Vagina (tissue), 2 donors: ENCODE measurements at places on chromosomes 2 and 18.

GRCh38 chr2:99727199-99727598 is 237.4 kb upstream of the REV1 start:
- DNase-seq: no peak

GRCh38 chr2:45018023-45018422 is 8.8 kb upstream of the SIX2 start:
- no peak for DNase-seq

DNA sequence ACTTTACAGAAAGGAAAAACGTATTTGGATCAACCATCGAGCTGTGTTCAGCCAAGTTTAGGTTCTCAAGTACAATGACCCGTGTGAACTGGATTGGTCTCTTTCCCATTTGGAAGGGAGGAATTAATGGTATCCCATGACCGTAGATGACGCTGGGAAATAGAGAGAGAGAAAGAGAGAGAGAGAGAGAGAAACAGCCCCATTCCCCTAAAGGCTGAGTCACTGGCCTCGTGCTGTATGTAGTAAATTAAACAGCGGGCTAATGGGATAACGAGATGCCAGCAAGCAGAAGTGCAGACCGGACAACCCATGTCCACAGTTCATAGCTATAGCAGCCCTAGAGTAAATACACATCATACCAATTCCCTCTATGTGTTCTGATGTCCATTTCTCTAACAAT is 99.6 kb downstream of the BCL11A start:
- DNase-seq: no peak

DNA sequence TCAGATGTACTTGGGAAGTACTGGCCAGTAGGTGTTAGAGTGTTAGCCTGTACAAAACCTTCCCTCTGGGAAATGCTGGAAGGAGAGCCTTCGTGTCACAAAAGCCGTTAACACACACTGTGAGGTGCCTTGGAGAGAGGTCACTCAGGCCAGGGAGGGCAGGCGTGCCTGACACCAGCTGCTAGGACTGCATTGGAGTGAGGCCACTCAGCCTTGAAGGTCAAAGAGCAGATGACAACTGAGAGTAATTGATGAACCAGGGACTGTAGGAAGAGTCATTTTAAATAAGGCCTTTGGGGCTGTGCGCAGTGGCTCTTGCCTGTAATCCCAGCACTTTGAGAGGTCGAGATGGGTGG is 45.4 kb downstream of the ASAP2 start:
- no peak for DNase-seq

DNA sequence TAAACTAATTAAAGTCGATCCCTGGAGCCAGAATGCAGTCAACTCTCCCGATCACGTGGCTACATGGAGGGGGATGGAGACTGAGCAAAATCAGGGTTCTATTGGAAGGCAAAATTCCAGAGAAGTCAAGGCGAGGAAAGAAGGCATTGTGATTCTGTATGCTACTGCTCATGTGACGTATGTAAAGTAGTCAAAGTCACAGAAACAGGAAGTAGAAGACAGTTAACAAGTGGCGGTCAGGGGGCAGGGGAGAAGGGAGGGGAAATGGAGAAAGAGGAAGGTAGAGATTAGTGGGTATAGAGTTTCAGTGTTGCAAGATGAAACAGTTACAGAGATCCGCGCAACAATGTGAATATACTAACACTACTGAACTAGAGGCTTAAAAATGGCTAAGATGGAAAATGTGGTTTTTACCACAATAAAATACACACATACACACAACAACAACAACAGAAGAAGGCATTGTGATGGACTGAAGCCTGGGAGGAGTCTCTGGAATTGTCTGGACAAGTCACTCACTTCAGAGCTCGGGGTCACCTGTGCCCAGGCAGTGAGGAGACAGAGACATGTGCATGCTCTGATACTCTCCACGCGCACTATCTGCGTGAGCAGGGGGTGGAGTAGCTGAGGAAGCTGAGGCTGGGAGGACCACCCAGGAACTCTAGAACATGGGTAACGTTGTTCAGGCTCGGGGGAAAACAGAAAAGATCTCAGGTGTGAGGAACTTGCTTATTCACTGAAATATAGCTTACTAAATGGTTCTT is 89.9 kb upstream of the CDCA7 start:
- no peak for DNase-seq

DNA sequence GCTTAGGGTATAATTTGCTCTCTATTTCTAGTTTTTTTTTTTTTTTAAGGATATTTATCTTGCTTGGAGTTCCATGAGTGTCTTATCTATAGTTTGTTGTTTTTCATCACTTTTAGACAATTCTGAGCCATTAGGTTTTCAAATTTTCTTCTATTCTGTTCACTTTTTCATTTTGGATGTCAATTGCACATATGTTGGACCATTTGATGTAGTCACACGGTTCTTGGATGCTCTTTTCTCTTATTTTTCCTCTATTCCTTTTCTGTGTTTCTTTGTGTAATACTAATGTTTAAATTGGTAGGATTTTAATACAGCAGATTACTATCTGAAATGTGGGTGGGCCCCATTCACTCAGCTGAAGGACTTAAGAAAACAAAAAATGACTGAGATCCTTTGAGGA is 292.6 kb downstream of the CALCRL start:
- DNase-seq: no peak

- DNase-seq: no peak
Observed at GRCh38 chr2:28389399-28390240, 3.0 kb upstream of the FOSL2 start.

GRCh38 chr2:185360776-185361175 is 377.8 kb upstream of the FSIP2 start:
- no peak for DNase-seq

DNA sequence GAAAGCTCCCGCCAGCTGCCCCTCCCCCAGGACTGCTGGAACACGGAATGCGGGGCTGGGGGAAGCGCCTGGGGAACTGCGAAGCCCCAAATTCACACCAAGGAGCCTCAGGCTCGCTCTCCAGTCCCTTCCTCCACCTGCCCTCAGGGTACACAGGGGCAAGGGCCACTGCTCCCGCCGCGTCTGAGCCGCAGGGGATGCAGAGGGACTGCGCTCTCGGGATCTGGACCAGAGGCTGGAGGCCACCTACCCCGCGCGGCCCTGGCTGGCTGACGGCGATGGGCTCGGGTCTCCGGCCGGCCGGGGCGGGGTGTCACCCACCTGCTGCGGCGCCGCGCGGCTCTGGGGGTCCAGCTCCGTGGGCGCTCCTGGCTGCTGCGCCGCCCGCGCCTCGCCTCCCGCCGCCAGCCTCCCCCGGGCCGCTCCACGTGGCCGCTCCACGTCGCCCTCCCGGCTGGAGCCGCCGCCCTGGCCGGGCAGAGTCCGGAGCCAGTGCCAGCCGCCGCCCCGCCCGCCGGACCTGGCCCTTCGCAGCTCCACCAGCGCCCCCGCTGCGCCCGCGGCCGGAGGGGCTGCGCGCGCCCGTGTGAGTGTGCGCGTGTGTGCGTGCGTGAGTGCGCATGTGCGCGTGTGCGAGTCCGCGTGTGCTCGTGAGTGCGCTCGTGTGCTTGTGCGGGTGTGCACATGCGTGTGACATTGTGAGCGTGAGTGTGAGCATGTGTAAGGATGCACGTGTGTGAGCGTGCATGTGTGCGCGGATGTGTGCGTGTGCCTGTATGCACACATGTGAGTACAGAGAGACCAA is at the start of gene CGREF1:
TSS of gene CGREF1 (minus strand) at position 604 of the 805 bp plus-strand sequence. CDS start 14,762 bp downstream, outside the sequence.
- DNase-seq: no peak

DNA sequence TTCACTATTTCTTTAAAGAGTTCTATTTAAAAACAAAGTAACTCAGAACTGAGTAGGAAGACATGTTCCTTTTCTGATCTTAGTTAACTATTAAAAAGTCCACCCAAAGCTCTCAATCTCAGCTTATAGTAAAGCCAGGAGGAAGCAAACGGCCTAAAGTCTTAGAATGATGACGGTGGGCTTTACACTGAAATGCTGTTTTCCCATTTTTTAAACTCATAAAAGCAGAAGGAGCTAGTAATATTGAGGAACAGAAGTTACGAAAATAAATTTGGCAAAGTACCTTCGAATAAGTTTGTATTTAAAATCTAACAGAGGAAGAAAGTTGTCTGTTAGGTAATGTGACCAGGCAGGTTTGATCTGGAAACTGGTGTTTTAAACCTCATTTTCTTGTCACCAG is 111.1 kb downstream of the ZNF532 start:
- no peak for DNase-seq

DNA sequence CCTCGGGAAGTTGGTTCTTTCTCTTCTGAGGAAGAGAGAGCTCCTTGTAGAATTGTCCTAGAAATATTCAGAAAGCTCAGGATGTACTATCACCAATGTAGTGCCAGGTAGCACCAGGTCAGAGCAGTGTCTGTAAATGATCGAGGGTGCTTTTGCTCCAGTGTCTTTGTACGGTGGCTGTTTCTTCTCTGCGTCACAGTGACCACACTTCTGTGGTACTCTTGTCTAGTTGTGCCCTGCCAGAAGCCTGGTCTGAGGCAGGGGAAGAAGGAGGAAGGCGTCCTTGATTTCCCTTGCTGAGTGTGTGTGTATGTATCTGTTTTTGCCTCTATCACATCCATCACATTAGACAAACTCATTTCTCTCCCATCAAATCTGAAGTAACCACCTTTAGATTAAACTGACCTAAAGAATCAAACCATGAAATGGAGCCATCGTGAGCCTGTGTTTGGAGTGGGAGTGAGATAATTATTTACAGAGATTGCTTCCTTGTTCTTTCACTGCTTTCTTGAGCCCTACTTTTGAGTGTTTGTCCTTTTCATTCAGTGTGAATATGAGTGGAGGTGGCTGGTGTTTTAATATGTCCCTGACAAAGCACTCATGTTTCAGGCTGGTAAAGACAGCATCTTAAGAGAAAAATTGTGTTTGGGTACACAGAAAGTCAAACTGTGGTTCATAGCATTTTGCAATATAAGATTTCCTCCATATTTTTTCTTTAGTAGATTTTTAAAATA is 97.2 kb downstream of the ACOXL start:
- DNase-seq: no peak

DNA sequence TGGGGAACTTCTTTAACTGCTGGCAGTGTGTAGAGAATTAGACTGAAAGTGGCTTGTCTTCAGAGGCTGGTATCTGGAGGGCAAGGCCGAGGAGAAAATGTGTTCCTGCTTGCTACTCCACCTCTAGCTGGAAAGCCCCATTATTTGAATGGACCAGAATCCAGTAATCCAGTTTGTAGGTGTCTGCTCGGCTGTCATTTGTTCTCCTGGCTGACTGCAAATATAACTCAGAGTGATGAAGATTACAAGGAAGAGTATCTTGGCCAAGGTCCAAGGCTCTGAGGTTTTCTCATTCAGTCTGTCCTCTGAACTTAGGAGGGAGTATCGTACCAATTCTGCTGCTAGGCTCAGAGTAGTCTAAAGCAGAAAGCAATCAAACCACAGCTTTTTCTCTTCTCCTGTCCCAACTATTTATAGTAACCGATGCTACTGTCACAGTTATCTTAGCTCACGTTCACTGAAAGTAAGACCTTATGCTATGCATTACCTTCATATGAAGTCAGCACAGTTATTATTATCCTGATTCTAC is 228.6 kb downstream of the SETBP1 start:
- DNase-seq: no peak

DNA sequence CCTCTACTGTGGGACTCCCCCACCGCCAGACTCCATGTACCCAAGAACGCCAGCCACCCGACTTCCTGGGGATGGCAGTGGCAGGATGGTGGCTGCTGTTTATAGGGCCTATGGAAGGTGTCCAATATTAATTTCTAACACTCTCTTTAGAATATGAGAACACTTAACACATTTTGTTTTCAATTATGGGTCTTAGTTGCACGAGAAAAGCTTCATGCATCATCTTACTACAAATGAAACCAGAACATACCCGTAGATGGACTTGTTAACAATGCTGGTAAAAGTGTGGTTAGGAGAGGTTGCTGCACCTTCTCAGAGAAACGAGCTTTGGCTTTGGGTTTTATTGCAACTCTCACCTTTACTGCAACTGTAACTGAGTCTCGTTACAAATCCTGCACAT is 335.6 kb upstream of the ID2 start:
- DNase-seq: no peak

GRCh38 chr18:42048158-42048557 is 93.1 kb downstream of the PIK3C3 start:
- no peak for DNase-seq

DNA sequence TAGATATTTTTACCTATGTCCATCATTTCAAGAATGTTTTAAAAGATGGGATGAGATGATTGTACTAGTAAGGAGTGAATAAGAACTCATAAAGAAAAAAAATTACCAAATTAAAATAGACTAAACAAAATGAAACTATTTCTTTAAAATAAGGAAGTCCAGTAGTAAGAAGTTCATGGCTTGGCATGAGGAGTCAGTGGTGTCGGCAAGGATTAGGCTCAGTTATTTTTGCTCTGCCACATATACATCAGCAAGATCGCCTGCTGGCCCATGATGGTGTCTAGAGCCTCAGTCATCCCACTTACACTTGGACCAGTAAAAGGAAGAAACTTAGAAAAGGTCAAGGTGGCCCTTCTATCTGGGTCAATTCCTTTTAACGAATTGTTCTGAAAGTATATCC is 300.9 kb upstream of the SLC8A1 start:
- no peak for DNase-seq

- DNase-seq: no peak
Observed at GRCh38 chr2:38130876-38131275, 54.9 kb upstream of the CYP1B1 start.

- DNase-seq: no peak
Observed at GRCh38 chr18:25262920-25263319, 89.0 kb downstream of the ZNF521 start.

- no peak for DNase-seq
Observed at GRCh38 chr2:12816379-12817306, 99.9 kb downstream of the TRIB2 start.

DNA sequence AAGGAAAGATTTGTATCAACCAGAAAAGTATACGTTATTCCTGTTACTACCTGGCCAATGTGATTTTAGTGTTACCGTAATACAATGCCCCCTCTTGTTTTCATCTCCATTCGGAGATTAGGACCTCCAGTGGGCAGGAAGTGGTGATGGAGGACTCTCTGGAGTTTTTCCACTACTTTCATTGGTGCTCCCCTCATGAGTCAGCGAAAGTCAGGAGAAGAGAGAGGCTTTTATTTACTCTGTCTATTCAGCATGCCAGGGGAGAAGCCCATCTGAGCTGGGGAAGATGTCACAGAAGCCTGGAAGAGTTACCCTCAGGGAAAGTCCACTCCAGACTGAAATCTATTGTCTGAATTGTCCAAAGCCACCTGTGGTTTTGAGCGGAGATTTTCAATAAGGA is 88.2 kb upstream of the THUMPD2 start:
- no peak for DNase-seq

DNA sequence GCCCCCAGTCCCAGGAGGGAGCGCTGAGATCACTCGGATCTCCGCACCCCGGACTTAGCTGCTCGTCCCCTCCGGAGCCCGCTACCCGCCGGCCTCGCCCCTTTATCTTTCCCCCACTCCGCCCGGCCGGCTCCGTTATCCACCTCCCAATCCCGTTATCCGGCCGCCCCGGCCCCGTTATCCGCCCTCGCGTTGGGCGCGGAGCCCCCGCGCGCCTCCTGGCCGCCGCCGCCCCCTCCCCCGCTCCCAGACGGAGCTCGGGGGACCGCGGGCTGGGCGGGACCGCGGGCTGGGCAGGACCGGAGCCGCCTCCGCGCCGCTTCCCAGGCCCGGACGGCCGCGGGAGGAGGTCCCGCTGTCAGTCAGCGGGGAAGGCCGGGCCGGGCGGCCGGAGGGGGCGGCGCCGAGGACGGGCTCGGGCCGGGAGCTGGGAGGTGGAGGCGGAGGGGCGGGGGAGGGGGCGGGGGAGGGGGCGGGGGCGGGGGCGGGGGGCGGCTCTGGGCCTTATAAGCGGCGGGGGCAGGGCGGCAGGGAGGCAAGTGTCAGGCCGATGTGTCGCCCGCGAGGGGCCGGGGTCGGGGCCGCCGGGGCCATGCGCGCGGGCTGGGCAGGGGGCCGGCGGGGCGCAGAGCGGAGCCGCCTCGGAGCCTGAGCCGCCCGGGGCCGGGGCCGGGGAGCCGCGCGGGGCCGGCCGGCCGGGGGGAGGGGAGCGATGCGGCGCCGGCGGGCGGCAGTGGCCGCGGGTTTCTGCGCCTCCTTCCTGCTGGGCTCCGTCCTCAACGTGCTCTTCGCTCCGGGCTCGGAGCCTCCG is at the start of gene PKDCC:
TSS of gene PKDCC (plus strand) at position 534 of the 811 bp plus-strand sequence. CDS start at position 713, 179 bp downstream.
- no peak for DNase-seq
